ENCODE measurements at places on chromosomes 11 and 22.

- no peak for DNase-seq
Observed at GRCh38 chr11:2149460-2149859, 10.3 kb upstream of the IGF2 start.

GRCh38 chr22:19767427-19768341, 7.1 kb downstream of the TBX1 start:
- DNase-seq = no peak

GRCh38 chr22:20503816-20504215, 3.6 kb upstream of the MED15 start:
- DNase-seq = no peak

- DNase-seq = no peak
Observed at GRCh38 chr11:107830915-107831540, 27.6 kb downstream of the SLC35F2 start.

- DNase-seq = no peak
Observed at GRCh38 chr11:4480577-4481239, 1.7 kb upstream of the OR52K1 start.

DNA sequence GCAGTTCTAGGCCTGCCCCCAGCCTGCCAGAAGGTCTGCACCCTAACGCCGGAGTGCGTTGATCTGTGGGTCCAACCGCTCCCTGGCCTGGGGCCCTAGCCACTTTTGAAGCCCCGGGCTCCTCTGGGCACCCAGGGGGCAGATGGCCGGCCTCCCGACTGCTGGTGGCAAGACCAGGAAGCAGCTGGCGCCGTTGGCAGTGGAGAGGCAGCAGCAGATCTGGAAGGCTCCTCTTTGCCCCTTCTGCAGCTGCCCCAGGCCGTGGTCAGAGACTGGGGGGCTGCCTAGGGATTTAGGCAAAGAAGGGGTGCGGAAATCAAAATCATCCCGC, 445 bp upstream of the VWCE start:
- DNase-seq = no peak
